T-helper 9 cell (primary cell): ENCODE measurements at places on chromosomes 6 and 20.

DNA sequence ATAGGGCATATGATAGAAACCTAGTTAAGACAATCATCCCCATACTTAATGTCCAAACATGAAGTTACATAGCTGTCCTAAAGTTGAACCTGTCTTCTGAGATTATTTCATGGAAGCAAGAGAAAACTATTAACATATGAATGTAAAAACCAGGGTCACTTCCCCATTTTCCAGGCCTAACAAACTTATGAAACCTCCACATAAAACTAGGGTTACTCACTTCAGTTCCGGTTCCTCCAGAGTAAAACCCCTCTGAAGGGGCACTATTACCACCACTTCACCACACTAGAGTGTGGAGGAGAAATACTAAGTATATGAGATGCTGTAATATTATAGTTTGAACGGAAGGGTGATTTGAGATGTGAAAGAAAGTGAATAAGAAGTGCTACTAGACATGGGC lies 14.9 kb downstream of the PRKN start:
- DNase-seq = no peak

DNA sequence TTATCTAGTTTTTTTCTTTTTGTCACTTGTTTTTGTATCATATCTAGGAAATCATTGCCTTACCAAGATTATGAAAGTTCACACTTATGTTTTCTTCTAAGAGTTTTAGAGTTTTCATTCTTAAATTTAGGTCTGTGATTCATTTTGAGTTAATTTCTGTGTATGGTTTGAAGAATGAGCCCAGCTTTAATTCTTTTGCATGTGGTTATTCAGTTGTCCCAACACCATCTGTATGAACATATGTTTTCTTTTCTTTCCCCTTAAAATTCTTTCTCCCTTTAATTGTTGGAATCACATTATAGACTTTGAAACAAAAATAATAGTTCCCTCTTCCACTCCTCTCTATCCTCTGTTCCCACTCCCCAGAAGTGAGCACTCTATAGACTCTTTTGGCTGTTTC lies 85.4 kb downstream of the SLX4IP start:
- no peak for DNase-seq

DNA sequence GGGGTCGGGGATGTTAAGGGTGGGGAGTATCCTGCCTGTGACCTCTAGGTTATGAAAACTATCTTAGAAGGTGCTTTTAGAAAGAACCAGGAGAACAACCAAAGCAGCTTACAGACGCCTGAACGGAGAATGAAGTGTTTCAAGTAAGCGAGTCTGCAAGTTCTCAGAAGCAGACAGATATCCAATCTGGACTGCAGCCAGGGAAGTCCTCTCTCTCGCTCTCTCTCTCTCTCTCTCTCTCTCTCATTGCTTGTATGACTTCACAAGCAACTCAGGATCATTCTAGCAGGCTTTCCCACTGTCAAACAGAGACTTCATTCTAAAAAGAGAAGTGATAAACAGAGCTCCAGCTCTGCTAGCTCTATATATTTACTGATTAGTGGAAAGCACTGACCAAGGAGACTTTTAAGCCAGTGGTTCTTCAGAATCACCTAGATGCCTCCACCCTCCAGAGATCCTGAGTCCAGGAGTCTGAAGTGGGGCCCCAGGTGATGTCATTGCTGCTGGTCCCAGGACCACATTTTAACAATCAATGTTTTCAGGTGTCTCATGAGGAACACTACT lies 6.0 kb downstream of the TCF21 start:
- no peak for DNase-seq

DNA sequence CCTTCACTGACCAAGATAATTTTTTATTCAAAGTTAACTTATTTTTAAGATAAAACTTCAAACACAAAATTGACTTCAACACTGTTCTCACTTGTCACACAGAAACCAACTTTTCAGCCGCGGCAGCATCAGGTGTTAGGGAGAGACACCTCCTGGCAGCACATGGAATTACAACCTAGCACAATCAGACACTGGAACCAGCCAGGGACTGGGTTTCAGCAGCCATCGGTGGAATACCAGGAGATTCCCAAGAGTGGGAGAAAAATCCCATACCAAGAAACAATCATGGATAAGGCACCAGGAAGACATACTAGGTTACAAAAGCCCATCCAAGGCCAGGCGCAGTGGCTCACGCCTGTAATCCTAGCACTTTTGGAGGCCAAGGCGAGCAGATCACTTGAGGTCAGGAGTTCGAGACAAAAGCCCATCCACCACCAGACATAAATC lies 70.0 kb downstream of the SNX5 start:
- DNase-seq = peak; percentile 47

DNA sequence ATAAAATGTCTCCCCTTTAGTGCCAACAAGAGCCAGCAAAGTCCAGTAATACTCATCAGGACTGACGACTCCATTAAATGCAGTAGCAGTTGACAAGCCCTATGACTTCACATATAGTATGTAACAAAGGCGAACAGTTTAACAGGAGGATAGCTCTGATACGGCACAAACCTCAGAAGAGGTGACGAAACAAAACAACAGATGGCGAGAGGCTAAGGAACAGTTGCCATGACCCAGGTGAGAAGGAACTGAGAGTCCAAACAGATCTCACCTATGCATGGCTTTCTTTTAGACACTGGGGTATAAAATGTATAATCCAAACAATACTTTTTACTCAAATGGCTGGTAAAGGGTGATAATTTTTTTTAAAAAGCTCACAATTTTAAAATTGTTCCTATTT lies 37.1 kb downstream of the SYNE1 start:
- no peak for DNase-seq

DNA sequence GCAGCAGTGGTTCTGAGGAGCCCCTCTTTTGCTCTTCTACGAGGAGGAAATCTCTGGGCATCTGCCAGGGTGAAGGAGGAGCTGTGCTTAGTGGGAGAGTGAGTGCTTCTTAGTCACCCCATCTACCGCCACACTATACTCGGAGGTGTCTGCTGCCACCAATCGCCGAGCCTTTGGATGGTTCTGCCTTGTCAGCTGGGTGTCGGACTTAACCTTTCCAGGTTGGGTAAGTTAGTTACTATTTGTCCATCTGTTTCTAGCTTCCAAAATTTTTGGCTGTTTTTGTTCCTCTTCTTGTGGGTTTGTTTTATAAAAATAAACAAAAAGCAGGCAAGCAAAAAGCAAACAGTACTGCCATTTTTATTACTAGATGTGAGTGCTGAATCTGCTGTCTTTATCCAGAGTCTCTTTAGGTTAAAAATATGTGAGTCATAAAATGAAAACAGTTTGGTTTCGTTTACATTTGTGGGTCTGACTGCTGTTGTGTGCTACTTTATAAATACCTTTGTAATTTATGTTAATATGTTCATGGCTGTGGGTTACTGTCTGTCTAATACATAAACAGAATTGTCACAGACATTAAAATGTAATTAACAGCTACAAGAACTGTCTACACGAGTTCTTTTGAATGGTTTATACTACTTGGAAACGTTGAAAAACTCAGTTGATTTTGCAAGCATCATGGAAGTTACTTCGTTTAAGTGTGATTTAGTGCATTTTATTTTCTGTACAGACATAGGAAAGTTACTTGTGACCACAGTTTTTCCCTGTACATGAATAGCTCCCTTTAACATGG lies 89.2 kb downstream of the ARID1B start:
- DNase-seq = peak; percentile 7

- no peak for DNase-seq
Measured at GRCh38 chr6:137738931-137739504, 128.0 kb upstream of the TNFAIP3 start.

GRCh38 chr6:149924206-149924932 lies 1.4 kb upstream of the RAET1G start:
- no peak for DNase-seq

DNA sequence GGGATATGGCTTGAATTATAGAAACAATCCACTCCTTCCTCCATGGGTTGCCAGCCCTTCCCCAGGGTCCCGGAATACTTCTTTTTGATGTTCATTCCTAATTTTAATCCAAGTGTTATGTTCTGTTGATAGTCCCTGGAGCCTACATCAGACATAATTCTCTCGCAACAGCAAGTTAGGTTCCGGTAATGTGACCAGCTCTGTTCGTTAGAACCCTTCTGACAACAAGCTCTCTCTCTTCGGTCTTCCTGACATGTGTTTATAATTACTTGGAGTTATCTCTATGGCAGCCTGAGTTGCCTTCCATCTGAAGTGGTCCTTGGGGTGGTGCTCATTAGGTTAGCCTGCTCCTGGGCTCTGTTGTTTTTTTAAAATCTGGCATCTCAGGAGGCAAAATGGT lies 506.9 kb upstream of the JARID2 start:
- DNase-seq = no peak

GRCh38 chr6:44535967-44536366 lies 148.5 kb downstream of the CDC5L start:
- no peak for DNase-seq

- peak; percentile 25 for DNase-seq
Measured at GRCh38 chr6:158213925-158214674, 46.0 kb downstream of the GTF2H5 start.

DNA sequence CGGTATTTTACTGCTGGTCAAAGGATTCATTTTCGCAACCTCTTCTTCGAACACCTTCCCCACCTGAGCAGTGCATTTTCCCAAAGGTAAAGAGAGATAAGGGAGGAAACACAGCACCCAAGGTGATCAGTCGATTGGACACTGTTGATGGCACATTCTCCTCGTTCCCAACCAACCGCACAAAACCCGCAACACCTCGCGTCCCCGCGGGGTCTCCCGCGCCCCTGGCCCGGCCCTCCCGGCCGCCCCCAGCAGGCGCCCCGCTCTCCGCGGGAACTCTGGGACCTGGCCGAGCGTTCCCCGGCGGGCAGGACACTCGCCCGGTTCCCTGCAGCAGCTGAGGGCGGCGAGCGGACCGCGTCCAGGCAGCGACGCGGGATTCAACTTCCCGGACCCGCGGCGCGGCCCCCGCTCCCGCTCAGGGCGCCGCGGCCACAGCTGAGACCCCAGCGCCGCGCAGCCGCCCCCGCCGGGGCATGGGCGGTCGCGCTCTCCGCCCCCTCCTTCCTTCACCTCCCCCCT lies 506 bp downstream of the RGS17 start:
- DNase-seq = no peak

DNA sequence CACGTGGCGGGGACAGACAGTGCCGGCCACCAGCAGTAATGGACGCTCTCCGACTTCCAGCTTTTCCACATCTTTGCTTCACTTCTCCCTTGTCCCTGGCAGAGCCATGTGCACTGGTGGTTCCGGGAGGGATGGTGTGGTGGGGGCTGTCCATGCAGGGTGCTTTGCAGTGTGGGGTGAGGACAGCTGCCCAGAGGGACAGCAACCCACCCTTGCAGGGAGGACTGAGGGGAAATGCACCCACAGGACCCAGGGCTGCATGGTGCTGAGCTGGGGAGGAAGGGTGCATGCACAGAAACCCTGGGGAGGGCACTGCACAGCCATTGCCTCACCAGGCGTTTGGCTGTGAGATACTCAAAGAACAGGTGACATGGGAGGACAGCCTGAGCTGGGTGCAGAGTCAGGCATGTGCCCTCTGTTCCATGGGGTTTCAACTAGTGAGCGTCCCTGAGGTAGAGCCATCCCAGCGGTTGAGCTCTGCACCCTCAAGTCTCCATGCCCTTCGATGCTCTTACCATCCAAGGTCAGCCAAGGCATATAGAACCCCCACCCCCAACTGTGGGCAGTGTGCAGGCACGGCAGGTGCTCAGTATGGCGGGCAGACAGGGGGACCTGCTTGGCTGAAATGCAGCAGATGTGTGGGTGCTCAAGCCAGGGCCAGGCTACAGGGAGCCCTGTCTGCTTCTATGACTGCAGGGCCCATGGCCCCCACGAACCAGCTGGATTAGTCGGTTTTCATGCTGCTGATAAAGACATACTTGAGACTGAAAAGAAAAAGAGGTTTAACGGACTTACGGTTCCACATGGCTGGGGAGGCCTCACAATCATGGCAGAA lies 239.7 kb downstream of the TTLL2 start:
- DNase-seq = no peak

DNA sequence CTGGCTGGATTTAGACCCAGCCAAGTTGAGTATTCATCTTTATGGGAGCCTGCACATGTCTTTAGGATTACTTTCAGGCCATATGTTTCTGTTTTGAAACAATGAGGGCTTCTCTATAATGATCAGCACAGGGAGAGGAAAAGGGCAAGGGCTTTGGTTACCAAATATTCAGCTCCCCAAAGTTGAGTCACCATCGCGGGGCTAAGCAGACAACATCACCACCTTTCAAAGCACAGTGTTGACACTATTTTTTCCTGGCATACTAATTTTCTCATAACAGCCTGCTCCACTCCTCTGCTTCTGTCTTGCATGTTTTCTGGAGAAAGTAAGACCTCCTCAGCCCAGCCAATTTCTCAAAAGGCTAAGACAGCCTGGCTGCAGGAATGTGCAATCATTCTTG lies 4.9 kb downstream of the SCML4 start:
- no peak for DNase-seq

DNA sequence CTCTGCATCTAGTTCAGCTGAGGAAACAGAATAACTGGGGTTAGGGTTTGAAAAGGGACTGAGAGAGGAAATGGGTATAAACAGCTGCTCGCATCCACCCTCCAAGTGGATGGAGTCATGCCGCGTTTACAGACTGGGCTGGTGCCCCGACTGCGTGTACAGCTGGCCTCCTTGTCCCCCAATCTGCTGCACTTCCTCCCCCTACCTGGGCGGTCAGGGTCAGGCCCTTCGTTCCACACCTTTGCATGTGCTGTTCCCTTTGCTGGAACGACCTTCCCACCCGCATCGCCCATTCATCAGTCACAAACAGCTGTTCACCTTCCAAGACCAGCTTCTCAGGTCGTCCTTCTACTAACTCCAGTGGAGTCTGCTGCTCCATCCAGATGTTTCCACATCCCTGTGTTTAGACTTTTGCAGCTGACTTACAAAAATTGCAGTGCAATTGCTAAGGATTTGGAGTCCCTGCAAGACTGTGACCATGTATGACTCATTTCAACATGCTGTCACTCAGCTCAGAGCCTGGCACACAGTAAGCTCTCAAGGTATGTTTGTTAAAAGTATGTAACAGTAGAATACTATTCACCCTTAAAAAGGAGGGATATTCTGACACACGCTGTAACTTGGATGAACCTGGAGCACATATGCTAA lies 129.3 kb downstream of the DTNBP1 start:
- no peak for DNase-seq

DNA sequence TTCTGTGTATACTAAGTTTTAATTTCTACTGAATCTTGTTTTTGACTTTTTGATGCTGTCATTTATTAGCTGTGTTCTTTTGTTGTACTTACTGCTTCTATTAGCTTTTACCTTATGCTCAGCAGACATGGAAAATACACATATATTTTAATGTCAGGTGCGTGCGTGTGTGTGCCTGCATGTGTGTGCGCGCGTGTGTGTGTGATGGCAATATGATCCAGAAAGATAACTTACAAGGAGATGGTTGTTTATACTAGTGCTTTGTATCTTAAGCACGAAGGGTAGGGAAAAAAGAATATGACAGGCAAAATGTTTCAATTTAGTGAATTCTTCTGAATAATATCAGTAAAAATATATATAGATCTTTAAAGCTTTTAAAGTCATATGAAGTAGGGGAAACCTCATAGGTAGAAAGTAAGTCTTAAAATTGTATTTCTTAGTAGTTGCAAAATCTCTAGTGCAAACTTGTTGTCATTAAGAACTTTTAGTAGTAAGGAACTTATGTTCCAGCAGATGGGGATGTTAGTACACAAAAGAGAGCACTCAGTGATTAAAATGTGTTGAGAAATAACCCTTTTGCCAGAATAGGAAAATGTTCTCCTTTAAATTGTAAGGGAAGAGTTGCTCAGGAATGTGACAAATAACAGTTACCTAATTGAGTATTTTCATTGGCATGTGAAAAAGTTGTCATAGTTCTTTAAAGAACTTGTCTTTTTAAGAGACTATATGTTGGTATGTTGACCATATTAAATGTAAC lies 13.2 kb downstream of the QKI start:
- DNase-seq = no peak
